ENCODE measurements at places on chromosomes 5 and 9. TPM values are rescaled to one million over a fixed set of nuclear protein-coding genes. Genes with fewer than 3 reads are reported as not detected.

ERGIC1 gene
- total RNA-seq: 33.0 TPM

VCAN gene
- 269 TPM for total RNA-seq

CDKN2B gene
- total RNA-seq: under 0.01 TPM

RUSC2 gene
- 50.5 TPM for total RNA-seq

RAD23B gene
- 110 TPM for total RNA-seq

MCTP1 gene
- 48.5 TPM for total RNA-seq

CD74 gene
- total RNA-seq: 3.3 TPM

IFNK gene
- total RNA-seq: not detected

FIBCD1 gene
- total RNA-seq: 0.82 TPM

IFNA13 gene
- total RNA-seq: not detected

CAMK4 gene
- 67.3 TPM for total RNA-seq

WDR38 gene
- not detected for total RNA-seq

DAPK1 gene
- total RNA-seq: 66.0 TPM

DRD1 gene
- total RNA-seq: 18.3 TPM

MYO10 gene
- 25.3 TPM for total RNA-seq

MAP1B gene
- 490 TPM for total RNA-seq

LHX6 gene
- total RNA-seq: 11.8 TPM

TICAM2 gene
- 1.2 TPM for total RNA-seq

PCDHB12 gene
- total RNA-seq: 12.6 TPM

PALM2AKAP2 gene
- total RNA-seq: 4.1 TPM

INSYN2B gene
- 0.82 TPM for total RNA-seq

Data from frontal cortex (tissue), 4 donors.